ENCODE measurements at places on chromosomes 4 and X. TPM values are rescaled to one million over a fixed set of nuclear protein-coding genes. Genes with fewer than 3 reads are reported as not detected.

- no peak for DNase-seq
Measured at GRCh38 chr4:24330172-24330571, 254.2 kb downstream of the DHX15 start.

DNA sequence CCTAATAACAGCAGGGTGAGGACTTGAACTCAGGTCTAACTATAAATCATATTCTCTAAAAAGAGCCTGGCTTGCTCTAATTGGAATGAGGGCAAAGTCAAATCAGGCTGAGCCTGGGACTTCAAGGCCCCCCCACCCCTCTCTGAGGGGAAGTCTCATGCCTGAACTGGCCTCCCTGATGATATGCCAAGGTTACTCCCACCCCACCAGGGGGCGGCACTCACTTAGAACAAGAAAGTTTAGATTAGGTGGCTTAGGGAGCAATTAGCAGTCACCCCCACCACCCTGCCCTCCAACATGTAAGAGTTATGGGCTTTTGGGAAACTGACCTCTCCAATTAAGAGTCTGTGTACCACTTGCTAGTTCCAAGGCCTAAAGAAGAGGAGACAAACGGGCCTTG, 2.7 kb downstream of the FOXO4 start:
- peak; percentile 77 for DNase-seq

DNA sequence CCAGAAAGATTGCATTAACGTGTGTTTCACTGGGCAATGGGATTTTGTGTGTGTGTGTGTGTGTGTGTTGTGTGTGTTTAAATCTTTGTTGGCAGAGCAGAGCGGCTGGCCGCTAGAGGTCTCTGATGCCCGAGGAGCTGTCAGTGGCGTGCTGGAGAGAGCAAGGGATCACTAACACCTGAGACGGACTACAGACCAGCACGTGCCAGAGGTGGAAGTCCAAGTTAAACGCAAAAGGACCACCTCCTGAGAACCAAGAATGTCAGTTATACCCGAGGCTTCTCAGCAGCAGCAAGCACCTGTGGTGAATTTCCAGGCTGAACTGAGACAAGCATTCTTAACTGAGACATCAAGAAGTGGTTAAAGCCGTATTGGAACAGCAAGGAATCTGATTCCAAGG, 9.0 kb upstream of the SLC25A14 start:
- peak; percentile 83 for DNase-seq

GRCh38 chrX:15017491-15017890, 144.3 kb downstream of the MOSPD2 start:
- no peak for DNase-seq

GRCh38 chr4:26455571-26455970, 34.7 kb downstream of the CCKAR start:
- no peak for DNase-seq

DNA sequence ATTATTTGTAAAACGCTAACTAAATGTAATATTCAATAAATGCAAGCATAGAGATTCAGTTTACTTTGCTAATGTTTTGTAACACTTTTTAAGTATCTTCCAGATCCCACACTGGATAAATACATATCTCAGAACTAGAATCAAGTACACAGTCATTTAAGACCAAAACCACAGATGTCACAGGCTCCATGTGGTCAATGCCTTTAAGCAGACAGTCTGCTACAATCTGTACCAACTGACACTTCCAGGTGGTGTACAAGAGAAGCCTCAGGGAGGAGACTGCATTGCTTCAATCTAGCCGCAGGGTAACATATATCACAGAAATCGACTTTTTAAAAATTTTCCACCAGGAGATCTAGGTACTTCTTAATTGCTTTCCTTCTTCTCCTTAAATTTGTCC, 229.6 kb upstream of the DIAPH2 start:
- DNase-seq, result no peak

DNA sequence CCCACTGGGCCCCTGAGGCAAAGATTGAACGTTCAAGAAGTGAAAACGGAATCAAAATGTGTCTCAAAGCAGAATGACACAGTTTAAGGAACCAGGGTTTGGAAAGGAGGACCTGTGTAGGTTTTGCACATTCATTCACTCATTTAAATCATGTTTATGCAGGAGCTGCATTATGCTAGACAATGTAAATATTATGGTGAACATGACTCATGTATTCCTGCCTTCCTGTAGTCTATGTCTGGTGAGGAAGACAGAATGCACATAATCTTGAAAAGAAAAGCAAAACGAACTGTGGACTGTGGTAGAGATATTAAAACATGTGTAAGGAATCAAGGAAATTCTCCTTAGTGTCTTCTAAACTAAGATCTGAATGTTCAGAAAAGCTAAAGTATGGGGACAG, 311.8 kb upstream of the SMIM31 start:
- no peak for DNase-seq

GRCh38 chrX:43002526-43003203, 224.7 kb upstream of the PPP1R2C start:
- DNase-seq, result no peak

DNA sequence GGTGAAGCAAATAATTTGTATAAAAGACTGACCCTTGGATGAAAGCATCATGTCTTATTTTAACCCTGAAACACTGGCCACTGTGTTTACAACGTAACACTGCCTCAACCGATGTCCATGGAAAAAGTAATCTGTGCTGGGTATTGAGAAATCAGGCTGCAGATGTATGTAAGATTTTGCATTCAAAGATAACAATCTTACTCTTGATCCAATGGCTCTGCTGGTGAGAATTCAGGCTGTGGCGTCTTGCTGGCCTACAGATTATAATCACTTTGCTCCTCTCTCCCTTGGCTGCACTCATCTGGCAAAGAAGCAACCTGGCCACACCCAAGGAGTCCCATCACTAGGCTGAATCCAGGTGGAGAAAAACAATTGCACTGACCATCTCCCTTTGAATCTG, 7.5 kb downstream of the ADGRA3 start:
- no peak for DNase-seq

DNA sequence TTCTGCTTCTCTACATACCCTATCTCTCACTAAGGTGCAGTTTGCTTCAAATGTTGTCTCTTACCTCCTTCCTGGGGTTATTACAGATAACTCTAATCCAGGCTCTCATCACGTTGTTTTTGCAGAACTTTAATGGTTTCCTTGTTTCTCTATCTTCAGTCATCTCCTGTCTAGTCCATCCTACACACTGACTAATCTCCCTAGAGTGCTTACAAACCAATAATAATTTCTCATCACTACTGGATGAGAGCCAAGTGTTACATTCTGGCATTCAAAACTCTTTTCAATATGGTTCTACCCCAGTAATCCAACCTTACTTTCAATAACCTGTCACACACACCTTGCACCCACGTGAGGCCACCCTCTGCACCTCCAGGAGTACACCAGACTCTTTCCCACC, 86.1 kb downstream of the SYNPO2 start:
- no peak for DNase-seq

GRCh38 chrX:136754651-136755050, 26.1 kb downstream of the ARHGEF6 start:
- DNase-seq, result no peak

GRCh38 chrX:11185861-11186260, 74.7 kb downstream of the HCCS start:
- DNase-seq, result no peak

- peak; percentile 95 for DNase-seq
Measured at GRCh38 chrX:106611679-106612392, at the start of gene RADX. TSS of gene RADX (plus strand) at chrX:106611978. CDS start at chrX:106612081, 103 bp downstream.

- no peak for DNase-seq
Measured at GRCh38 chr4:161907590-161907955, 256.2 kb downstream of the FSTL5 start.

GRCh38 chrX:151985955-151986354, 11.5 kb upstream of the GABRE start:
- DNase-seq, result no peak

DNA sequence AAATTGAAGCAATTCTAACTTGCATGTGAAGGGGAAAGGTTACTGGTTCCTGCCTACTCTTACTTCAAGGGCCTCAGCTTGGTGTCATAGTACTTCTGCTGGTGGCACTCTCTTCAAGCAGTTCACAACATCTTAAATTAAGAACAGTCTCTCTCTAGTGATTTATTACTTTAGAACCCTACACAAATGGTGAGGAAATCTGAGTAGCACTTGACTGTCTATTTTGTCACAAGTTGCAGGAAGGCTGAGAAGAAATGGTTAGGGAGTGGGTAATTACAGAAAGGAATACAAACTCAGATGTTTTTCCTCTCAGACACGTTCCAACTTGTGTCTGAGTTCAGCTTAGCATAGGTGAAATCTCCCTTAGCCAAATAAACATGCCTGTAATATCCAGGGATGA, 242.3 kb upstream of the GRIA3 start:
- DNase-seq, result no peak

GRCh38 chr4:7658341-7659204, 223.8 kb upstream of the PSAPL1 start:
- peak; percentile 44 for DNase-seq

TMEM150C gene
- total RNA-seq, result not detected

HDAC6 gene
- 38.7 TPM for total RNA-seq

FGF2 gene
- total RNA-seq, result not detected

MAGEE2 gene
- not detected for total RNA-seq

STPG2 gene
- not detected for total RNA-seq

FAM236B gene
- total RNA-seq, result not detected

MAGEA2B gene
- not detected for total RNA-seq

CNGA2 gene
- total RNA-seq, result not detected

All from Karpas-422 (cell line).